ENCODE measurements at places on chromosomes 3 and 15.
A peak's percentile ranks its signal among the peaks of the same experiment; 100 is the strongest.

DNA sequence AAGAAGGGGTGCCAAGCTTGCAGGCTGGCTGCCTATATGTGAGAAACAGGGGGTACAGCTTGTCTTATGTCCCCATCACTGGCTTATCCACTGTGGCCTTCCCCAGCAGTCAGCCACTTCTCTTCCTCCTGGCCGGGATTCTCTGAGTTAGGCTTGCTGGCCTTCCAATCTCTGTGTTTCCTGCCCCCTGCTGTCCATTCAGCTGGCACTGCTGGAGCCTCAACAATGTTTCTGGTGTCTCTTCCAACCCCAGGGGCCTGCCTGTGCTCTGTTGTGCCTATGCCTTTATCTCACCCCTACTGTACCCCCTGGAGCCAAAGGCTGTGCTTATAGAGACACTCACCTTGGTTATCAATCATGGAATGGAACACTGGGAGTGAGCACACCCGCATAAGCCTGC is 36.5 kb downstream of the ANAPC13 start:
- DNase-seq = no peak

DNA sequence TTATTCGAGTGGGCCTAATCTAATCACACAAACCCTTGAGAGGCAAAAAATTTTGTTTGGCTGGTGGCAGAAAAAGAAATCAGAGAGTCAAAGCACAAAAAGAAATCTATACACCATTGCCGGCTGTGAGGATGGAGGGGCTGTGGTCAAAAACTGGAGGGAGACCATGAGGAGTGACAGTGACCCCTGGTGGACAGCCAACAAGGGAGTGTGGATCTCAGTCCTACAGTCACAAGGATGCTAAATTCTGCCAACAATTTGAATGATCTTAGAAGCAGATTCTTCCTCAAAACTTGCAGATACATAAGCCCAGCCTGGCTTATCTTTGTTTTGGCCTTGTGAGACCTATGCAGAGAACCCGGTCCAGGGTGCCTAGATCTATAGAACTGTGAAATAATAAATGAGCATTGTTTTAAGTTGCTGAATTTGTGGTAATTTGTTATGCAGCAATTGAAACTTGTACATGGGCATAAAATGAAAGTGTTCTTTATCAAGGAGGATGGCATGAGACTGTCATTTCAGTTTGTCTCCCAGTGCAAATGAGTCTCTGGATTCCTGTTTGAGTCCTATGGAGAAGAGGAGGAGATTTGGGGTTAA is 103.0 kb upstream of the ARHGEF26 start:
- no peak for DNase-seq

- DNase-seq = no peak
Measured at GRCh38 chr15:51888593-51889195, 59.2 kb downstream of the TMOD3 start.

DNA sequence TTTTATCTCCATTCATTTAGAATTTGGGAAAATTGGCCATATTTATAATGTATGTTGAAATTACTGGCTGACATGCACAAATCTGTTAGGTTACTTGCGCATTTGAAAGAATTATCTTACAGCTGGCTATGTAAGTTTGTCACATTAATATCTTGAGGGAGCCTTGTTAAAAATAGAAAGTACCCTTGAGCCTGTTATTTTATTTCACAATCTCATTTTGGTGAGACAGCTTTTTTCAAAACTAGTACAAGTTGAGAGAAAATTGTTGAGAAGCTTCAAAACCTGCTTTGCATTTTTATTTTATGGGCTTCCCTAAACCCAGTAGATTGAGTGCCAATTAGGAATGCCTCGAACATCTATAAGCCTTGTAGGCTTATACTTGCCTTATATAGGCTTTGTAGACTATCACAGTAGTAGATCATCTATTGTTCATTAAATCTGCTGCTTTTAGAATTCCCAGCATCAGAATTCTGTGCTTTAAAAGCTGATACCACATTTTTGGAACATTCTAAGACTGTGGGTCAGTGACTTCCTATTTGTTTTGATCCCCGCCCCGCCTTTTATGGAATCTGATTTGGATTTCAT is 6.3 kb downstream of the IDH3A start:
- no peak for DNase-seq

GRCh38 chr3:1960506-1960905 is 138.2 kb upstream of the CNTN4 start:
- no peak for DNase-seq

DNA sequence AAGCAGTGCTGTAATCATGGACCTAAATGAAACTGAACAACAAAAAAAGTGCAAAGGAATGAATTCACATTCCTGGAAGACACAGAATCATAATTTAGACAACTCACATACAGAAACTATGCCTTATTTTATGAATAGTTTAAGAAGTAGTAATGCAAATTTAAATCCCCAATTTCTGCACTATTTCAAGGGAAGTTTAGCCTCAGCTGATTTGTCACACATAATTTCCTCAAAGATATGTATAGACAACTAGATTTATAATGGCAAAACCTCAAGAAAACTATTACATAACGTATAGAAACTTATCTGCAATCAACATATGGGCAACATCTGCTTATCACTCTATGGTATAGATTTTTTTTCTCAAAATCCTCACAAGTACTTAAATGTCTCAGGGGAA is 7.8 kb upstream of the PTX3 start:
- no peak for DNase-seq

GRCh38 chr15:101439285-101439919 is 50.1 kb downstream of the PCSK6 start:
- DNase-seq = no peak

GRCh38 chr15:66670762-66671580 is 31.1 kb upstream of the SMAD6 start:
- DNase-seq = no peak

- DNase-seq = no peak
Measured at GRCh38 chr3:32865383-32865782, 47.6 kb downstream of the TRIM71 start.

GRCh38 chr3:101635954-101636798 is 40.8 kb downstream of the ZBTB11 start:
- peak; percentile 43 for DNase-seq

- no peak for DNase-seq
Measured at GRCh38 chr3:138678086-138678485, 69.5 kb downstream of the FAIM start.

GRCh38 chr3:133896002-133896761 is 500 bp upstream of the RAB6B start:
- no peak for DNase-seq

- DNase-seq = no peak
Measured at GRCh38 chr15:25091421-25092158, 136.8 kb downstream of the SNRPN start.

DNA sequence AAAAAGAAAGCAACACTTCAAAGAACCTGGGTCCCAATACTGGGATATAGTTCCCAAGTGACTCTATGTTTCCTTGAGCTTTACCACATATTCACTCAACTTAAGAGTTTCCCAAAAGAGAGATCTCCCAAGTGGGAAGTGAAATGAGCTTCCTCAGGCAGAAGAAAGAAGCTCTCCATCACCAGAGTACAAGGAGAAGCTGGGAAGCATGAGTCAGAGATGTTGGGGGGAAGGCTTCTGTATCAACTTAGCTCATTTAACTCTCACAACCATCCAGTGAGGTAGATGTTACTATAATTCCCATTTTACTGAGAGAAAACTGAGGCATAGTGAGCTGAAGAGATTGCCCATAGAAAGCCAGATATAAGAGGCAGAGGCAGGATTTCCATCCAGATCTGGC is 47.0 kb upstream of the TRIM42 start:
- no peak for DNase-seq

DNA sequence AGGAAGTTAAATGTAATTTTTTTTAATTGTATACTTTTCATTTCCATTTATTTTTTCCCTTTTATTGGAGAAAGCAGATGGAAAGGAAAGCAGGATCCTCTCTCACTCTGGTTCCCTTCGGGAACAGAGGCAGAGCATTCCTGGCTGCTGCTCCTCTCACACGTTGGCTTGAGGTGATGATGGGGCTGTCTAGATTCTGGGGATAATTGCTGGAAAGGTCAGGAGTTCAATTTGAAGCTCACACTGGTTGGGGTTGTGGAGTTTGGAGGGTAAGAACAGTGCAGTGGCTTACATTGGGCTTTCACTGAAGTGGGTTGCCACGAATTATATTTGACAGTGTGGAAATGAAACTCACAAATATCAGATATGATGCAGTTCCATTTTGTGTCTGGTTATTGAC is 57.6 kb downstream of the RARB start:
- DNase-seq = no peak

DNA sequence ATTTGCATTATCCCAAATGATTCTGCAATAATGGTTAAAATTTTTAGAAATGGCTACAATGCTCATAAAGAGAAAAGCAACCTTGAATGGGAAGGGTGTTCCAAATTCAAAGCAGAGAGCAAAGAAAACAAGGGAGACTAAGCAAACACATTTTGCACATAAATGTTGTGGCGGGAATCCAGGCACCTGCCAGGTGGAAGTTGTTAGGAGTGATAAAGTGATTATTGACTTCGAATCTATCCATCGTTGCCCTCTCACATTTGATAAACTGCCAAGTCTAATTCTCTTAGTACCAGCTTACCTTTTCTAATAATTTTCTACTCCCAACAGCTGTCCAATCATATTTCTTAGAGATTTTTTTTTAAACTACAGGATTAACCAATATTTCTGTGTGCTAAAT is 244.5 kb downstream of the CACNA2D3 start:
- no peak for DNase-seq

- no peak for DNase-seq
Measured at GRCh38 chr3:126034481-126035361, 49.2 kb downstream of the SLC41A3 start.

DNA sequence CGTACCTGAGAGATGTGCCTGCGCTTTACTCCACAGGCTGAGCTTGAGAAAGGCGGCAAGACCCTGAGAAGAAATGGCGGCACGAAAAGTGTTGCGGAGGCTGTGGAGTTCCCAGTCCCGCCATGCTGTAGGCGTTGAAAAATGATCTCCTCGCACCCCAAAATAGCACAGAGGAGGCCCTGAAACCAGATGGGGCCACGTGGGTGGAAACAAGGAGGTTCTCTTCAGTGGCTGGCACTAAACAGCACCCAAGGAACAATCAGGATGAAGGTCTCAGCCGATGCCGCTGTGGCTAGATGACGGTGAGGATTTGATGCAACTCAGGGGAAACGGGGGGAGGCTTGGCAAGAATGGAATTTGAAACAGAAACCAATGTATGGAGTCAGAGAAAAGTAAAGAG is 57.3 kb downstream of the TMEM212 start:
- no peak for DNase-seq

DNA sequence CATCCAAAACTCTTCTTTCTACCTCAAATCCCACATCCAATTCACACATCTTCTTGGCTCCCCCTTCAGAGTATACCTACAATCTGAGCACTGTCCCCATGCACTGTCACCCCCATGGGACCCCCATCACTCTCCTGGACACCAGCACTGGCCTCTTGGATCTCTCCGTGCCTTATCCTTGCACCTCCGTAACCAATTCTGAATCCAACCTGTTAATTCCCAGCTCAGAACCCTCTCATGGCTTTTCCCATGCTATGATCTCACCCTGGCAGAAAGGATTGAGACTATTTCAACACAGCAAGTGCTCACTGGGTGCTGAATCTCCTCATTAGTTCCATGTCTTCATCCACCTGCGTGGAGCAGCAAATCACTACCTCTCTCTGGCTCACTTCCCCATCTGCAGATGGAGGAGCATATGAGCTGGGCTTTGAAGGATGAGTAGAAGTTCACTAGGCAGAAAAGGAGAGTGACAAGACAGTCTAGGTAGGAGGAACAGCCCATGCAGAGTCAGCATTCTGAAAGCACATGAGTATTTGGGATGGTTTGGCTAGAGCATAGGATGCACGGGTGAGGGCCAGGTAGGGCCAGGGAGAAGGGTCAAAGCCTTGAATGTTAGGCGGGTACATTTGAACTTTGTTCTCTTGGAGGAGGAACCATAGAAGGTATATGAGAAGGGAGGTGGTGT is 48.7 kb downstream of the SLC6A6 start:
- DNase-seq = no peak

- DNase-seq = no peak
Measured at GRCh38 chr15:58492661-58493397, 61.0 kb downstream of the LIPC start.

- DNase-seq = no peak
Measured at GRCh38 chr3:129812589-129812988, 80.9 kb downstream of the TMCC1 start.

- no peak for DNase-seq
Measured at GRCh38 chr3:50581459-50581842, 12.1 kb downstream of the HEMK1 start.

- DNase-seq = no peak
Measured at GRCh38 chr3:46881596-46882376, 4.3 kb downstream of the PTH1R start.

DNA sequence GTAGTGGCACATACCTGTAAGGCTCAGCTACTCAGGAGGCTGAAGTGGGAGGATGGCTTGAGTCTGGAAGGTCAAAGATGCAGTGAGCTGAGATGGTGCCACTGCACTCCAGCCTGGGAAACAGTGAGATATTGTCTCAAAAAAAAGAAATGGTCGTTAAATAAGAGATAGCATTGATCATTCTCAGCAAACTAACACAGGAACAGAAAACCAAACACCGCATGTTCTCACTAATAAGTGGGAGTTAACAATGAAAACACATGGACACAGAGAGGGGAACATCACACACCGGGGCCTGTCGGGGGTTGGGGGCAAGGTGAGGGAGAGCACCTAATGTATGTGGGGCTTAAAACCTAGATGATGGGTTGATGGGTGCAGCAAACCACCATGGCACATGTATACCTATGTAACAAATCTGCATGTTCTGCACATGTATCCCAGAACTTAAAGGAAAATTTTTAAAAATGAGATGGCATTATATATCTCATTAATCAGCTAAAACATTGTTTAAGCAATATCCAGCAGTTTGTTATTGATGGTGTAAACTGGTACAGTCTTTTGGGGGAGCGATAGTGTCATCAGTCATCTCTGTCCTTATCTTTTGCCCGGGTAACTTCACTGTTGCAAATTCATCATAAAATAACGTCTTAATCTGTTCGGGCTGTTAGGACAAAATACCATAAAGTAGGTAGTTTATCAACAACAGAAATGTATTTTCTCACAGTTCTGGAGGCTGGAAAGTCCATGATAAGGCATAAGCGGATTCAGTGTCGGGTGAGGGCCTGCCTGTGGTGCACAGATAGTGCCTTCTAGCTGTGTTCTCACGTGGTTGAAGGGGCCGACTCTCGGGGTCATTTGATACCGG is 1.7 kb upstream of the MAN2A2 start:
- no peak for DNase-seq

DNA sequence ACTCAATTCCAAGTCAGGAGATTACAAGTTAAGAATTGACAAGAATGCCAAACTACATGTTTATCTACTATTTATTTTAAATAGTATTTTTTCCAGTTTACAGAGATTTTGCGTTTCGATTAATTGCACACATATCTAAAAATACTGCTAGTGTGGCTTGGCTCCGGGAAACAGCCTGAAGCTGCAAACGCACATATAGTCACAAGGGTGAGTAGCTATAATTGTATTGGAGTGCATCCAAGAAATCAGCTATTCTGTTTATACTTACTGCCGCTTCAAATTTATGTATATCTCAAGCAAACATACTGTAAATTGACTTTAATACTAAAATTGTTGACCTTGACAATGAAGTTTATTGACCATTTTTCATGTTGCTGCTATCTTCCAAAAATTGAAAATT is 77.0 kb upstream of the PLSCR5 start:
- no peak for DNase-seq
